GM18507 (cell line): ENCODE measurements at places on chromosomes 5 and 9.

GRCh38 chr5:146553446-146553845, 37.5 kb upstream of the GPR151 start:
- no peak for DNase-seq

DNA sequence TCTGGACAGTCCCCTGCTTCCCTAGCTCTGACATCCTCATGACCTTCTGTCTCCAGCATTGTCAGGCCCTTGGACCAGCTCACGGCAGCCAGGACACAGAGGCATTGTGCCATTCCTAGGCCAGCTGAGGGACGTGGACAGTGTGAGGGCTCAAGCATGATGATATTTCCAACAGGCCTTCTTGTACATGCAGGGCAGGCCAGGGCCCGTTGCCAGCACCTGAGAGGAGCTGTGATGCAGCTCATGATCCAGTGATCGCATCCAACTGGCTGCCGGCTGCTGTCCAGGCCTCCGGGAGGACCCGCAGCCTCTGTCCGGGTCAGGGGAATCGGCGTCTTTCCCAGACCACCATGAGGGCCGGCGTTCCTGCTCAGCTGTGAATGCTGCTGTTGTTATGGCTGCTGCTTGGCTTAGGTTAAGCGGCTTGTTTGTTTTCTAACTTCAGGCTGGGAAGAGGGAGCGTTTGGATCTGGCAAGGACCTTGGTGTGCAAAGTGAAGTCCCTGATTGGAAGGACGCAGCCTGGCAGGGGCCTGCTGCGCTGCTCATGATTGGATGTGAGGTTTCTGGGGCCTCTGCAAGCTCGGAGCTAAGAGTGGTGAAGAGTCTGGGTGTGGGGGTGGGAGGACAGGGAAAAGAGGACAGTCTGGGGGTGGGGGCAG, 53.8 kb downstream of the PDZD2 start:
- DNase-seq, result no peak

GRCh38 chr9:32508728-32509127, 17.3 kb downstream of the RIGI start:
- no peak for DNase-seq

- DNase-seq, result no peak
These were observed 41.6 kb downstream of the CDK5RAP2 start for GRCh38 chr9:120538339-120538738.

GRCh38 chr5:91703128-91703527, 320.0 kb upstream of the ARRDC3 start:
- DNase-seq, result no peak
